Activated CD4-positive, alpha-beta T cell treated with anti-CD3 and anti-CD28 coated beads for 36 hours (primary cell): ENCODE measurements at places on chromosomes 11 and 22.

DNA sequence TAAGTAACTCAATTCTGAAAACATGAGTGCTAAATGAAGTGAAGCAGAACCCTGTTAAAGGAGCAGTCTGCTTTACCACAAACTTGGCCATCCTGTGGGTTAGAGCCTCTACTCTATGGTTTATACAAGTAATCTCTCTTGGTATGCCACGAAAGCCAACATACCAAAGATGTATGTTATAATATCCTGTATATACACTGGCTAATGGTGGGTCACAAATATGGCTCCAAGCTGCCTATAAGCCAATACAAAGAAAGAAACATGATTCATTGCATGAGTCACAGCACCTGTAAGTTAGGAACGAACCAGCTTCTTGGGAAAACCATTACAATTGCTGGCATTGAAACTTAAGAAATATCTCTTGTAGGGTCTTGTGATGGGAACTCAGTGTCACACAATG lies 16.1 kb downstream of the XRRA1 start:
- peak; percentile 25 for DNase-seq

DNA sequence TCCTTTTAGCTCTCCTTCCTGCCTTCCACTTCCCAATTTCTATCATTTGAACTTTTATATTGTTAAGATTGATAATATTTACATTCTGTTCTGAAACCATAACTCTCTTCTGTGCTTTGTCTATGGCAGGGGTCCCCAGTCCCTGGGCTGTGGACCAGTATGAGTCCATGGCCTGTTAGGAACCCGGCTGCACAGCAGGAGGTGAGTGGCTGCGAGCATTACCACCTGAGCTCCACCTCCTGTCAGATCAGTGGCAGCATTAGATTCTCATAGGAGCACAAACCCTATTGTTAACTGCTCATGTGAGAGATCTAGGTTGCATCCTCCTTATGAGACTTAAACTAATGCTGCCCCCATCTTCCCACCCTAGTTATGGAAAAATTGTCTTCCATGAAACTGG lies 48.4 kb upstream of the HEPHL1 start:
- DNase-seq, result no peak

GRCh38 chr11:68505596-68505995 lies 45.0 kb downstream of the PPP6R3 start:
- no peak for DNase-seq

DNA sequence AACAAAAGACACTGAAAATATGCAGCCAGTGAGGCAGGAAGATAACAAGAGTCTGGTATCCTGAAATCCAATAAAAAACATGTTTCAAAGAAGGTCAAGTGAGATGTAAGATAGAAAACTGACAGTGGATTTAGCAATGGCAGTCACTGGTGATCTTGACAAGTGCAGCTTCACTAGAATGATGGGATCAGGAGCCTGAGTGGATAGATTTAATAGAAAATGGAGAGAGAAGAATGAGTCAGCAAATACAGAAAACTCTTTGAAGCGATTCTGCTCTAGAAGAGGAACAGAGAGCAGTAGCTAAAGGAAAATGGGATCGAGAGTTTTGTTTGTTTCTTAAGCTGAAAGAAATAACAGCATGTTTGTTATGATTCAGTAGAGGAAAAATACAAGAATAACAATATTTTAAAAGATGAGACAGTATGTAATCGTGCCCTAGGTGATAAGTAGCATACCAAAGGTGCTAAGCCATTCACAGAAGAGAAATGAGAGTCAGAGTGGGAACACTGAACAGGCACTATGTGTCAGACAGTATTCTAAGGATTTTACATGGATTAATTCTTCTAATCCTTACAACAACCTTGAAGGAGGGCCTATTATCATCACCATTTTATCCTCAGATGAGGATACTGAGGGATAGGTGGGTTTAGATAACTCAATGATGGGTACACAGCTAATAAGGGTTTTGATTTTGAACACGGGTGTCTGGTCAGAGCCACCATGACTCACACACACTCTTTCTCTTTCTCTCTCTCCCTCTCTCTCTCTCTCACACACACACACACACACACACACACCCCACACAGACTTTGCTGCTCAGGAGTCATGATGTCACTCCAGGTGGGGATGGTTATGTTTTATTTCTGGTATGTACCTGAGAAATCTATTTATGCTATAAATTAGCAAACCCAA lies 36.3 kb downstream of the MRE11 start:
- DNase-seq, result no peak

GRCh38 chr11:64176751-64177150 lies 9.2 kb upstream of the STIP1 start:
- DNase-seq, result no peak

GRCh38 chr11:77198440-77198849 lies 70.4 kb downstream of the MYO7A start:
- peak; percentile 59 for DNase-seq

GRCh38 chr11:127385071-127385470 lies 384.5 kb upstream of the KIRREL3 start:
- DNase-seq, result no peak

GRCh38 chr11:10934293-10934860 lies 76.5 kb upstream of the ZBED5 start:
- no peak for DNase-seq

- peak; percentile 1 for DNase-seq
Measured at GRCh38 chr11:2576111-2576510, 123.7 kb downstream of the KCNQ1OT1 start.

GRCh38 chr11:44090539-44090938 lies 4.9 kb upstream of the EXT2 start:
- DNase-seq, result no peak

DNA sequence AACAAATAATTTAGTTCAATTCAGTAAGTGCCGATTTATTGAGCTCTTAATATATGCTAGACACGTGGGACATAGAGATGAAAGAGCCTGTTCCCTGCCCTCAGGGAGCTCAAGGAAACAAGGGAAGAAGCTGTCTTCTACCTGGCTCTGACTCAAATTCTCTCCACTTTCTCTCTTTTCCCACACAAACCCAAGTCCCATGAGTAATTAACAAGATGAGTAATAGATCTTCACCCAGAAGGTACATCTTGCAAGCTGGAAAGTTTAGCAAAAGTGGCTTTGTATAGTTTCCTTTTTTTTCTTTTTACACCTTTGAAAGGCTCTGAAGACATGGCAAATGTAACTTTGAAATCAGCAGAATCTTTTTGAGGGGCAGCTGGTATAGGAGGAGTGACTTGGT lies 48.2 kb upstream of the CHST1 start:
- DNase-seq, result no peak

DNA sequence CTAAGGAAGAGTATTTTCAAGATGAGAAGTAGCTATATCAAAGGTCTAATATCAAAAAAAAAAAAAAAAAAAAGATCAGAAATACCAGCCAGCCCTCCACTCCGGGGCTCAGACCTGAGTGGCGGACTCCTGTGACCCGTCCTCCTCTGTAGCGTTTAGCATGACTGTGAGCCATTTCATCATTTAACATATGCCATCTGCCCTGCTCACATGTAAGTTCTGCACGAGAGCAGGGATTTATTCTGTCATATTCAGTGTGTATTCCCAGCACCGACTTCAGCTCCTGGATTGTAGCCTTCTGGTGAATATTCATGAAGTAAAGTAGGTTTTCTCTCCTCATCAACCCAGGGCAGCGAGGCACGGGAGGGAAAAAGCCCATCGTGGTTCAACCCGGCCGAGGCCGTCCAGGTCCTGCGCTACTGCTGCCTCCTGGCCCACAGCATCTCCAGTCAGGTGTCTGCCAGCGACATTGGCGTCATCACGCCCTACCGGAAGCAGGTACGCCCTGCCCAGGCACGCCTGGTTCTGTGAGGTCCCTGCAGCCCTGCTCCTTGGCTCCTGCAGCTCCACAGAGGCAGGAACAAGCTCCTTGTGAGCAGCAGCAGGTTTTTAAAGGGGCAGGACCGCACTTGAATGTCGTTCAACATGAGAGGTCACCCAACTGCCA lies 12.7 kb upstream of the PANX2 start:
- DNase-seq, result no peak

DNA sequence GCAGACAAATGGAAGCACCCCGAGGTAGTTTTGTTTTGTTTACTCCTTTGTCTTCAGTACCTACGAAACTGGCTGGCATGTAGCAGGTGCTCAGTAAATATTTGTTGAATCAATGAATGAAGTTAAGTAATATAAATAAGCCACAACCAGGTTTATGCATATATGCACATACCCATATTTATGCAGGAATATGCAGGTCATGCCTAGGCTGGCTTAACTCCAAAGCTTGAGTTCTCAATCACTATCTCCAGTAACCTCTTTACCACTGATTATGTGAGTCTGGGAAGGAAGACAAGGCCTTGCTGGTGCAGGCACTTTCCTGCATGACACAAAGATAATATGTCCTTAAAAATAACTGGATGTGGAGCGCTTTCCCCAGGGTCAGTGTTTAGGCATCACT lies 27.5 kb downstream of the ARL14EP start:
- no peak for DNase-seq

- DNase-seq, result no peak
Measured at GRCh38 chr11:1630271-1630670, 696 bp downstream of the KRTAP5-5 start.

DNA sequence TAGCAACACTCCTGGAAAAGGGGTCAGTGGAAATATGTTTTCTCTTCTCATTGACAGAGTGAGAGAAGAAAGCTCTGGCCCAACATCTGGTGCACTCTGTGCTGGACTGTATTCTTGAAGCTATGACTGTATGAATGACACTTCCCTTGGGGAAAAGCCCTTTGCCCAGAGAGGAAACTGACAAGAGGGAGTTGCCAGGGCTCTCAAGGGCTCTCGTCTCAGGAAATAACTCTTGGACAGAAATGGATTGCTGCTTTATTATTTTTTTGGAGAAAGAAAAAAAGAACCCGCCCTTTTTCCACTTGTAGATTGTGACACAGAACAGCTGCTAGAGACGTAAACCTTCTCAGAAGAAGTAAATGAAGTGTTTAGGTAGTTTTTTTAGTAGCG lies 11.4 kb downstream of the ETS1 start:
- DNase-seq, result no peak

DNA sequence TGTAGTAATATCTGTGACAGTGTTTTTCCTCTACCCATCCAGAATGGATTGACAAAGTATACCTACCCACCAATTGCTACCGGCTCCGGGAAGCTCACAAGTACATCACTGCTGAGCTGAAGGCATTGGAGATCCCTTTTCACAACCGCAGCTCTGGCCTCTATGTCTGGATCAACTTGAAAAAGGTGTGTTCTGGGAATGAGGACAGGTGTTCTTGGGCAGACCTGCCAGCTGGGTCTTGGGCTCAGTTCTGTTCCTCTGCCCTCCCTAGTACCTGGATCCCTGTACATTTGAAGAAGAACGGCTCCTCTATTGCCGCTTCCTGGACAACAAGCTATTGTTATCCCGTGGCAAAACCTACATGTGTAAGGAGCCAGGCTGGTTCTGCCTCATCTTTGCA lies 7.8 kb upstream of the ACCS start:
- no peak for DNase-seq

- no peak for DNase-seq
Measured at GRCh38 chr11:82863209-82863608, 37.0 kb downstream of the PRCP start.

- DNase-seq, result no peak
Measured at GRCh38 chr11:2275334-2276279, 5.2 kb upstream of the ASCL2 start.

DNA sequence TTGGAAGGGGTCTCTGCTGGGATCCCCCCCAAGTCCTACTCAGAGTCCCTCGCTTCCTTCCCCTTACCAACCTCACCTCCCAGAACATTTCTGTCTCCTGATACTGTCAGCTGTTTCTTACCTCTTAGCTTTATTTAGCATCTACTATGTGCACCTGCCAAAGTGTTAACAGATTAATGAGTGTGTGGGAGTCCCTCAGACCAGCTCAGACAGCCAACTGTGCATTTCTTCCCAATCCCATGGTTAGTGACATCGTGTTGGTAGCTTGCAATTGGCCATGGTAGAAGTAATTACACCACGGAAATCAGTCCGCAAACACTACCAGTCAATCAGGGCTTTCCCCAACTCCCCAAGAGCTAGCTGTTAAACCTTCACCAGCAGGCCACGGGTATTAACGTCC lies 150.6 kb downstream of the DSCAML1 start:
- no peak for DNase-seq

GRCh38 chr11:73149105-73149504 lies 7.0 kb upstream of the FCHSD2 start:
- DNase-seq, result no peak

DNA sequence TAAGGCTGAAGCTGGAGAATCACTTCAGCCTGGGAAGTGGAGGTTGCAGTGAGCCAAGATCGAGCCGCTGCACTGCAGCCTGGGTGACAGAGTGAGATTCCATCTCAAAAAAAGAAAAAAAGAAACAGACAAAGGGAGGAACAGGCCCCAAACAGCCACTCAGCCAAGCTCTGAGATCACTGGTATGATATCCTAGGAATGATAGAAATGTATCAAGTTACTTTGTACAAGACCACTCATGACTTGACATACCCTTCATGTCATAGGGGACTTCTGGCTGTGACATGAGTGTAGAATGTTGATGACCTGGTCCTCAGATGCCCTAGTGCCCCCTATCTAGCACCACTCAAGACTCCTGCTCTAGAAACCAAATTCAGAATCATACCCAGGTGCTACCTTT lies 216.5 kb downstream of the NAV2 start:
- no peak for DNase-seq

- DNase-seq, result no peak
Measured at GRCh38 chr11:76742902-76743301, 40.3 kb upstream of the TSKU start.

GRCh38 chr11:118705111-118705741 lies 25.8 kb upstream of the TREH start:
- peak; percentile 49 for DNase-seq

DNA sequence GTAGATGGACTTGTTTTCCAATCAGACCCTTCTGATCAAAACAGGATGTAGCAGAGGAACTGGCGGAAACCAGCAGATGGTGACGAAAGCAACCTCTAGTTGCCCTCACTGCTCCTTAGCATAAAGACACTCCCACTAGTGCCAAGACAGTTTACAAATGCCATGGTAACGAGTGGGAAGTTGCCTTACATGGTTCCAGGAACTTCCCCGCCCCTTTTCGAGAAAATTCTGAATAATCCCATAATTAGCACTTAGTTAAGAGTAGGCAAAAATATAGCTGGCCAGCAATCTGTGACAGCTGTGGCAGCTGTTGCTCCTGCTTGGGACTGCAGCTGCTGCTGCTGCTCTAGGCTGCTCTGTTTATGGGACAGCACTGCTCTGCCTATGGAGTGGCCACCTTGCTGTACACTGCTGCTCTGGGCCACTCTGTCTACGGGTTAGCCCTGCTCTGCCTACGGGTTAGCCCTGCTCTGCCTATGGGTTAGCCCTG lies 33.4 kb upstream of the SORL1 start:
- peak; percentile 65 for DNase-seq
